ENCODE measurements at places on chromosomes 13 and 19. TPM values are rescaled to one million over a fixed set of nuclear protein-coding genes. Genes with fewer than 3 reads are reported as not detected.

DNA sequence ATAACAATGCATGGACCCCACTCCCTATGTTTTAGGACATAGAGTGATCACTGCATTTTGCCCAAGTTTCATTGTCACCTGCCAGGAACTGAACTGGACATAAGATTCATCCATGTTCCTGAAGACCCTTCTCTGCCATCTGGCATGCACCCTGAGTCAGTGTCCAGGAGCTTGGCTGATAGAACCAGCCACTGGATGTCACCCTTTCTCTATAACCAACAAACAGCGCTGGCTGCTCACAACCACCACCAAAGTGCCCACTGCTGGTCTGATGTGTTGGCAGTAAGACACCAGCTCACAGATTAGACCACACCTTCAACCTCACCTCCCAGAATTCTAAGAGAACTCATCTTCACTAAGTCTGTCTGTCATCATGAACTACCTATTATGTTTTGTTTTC is 333.4 kb downstream of the ITGBL1 start:
- H3K4me3 ChIP-seq: no peak overlapping the region
- H3K27me3 ChIP-seq: no peaks in the 10 kb centered on the region
- no peaks in the 10 kb centered on the region for H3K36me3 ChIP-seq
- DNase-seq: no peak
- no peaks in the 10 kb centered on the region for H3K4me1 ChIP-seq
- H3K27ac ChIP-seq: no peak overlapping the region

The LGALS7 gene
- not detected for total RNA-seq

DNA sequence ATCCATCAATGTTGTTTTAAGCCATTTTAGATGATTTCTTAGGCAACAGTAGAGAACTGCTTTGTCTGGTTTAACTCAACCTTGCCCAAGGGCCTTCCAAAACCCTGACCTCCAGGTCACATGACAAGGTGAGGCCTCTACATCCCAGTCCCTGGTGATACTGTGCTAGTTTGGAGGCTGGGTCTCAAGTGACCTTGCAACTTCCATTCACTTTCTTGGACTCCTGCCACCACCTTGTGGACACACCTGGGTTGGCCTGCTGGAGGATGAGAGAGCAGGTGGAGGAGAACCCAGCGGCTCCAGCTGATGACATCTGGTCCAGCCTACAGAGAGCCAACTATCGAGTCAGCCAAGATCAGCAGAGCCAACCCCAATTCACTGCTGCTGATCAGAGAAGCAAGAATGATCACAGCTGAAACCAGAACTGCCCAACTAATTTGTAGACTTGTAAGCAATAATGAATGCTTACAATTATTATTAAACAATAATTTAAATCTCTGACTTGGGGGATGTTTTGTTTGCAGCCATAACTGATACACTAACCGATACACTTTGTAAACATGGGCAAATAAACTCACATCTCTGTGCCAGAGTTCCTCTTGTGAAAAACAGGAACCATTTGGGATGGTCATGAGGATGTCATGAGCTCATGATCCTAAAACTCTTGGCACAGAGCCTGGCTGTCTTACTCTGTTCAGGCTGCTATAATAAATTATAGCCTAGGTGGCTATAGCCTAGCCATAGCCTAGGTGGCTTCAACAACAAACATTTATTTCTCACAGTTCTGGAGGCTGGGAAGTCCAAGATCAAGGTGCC is 11.5 kb downstream of the FAM187B start:
- no peaks in the 10 kb centered on the region for H3K36me3 ChIP-seq
- H3K4me3 ChIP-seq: no peak overlapping the region
- H3K27ac ChIP-seq: no peak overlapping the region
- DNase-seq: no peak
- H3K27me3 ChIP-seq: no peaks in the 10 kb centered on the region
- no peaks in the 10 kb centered on the region for H3K4me1 ChIP-seq

GRCh38 chr19:40907968-40908735 is 26.1 kb upstream of the CYP2A7 start:
- H3K4me3 ChIP-seq: no peak overlapping the region
- peak; percentile 22 for DNase-seq
- no peaks in the 10 kb centered on the region for H3K27me3 ChIP-seq
- H3K36me3 ChIP-seq: no peaks in the 10 kb centered on the region

The VSIG10L gene
- 1.8 TPM for total RNA-seq

DNA sequence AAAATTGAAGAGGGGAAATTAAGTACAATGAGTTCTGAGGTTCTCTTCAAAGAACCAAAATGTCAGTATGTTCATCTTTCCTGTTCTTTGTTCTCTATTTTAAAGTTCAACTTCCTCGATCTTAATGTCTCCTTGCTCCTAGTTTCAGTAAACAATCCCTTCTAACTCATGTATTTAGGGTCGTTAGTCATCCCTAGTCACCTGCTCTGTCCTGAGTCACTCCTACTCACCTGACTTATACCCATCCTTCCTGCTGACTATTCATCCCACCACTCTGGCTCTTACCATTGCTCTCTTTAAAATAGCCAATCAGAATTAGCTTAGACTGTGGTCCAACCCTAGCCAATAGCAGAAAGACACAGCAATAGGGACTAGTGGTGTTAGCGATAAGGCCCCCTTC is 24.3 kb downstream of the ZNF90 start:
- H3K4me1 ChIP-seq: no peaks in the 10 kb centered on the region
- no peaks in the 10 kb centered on the region for H3K36me3 ChIP-seq
- H3K4me3 ChIP-seq: no peak overlapping the region
- H3K27me3 ChIP-seq: no peaks in the 10 kb centered on the region
- DNase-seq: no peak

GRCh38 chr13:48961379-48961778 is 14.3 kb upstream of the FNDC3A start:
- no peaks in the 10 kb centered on the region for H3K4me1 ChIP-seq
- H3K36me3 ChIP-seq: no peaks in the 10 kb centered on the region
- no peak overlapping the region for H3K4me3 ChIP-seq
- no peak overlapping the region for H3K27ac ChIP-seq

The ZNF534 gene
- 0.33 TPM for total RNA-seq

DNA sequence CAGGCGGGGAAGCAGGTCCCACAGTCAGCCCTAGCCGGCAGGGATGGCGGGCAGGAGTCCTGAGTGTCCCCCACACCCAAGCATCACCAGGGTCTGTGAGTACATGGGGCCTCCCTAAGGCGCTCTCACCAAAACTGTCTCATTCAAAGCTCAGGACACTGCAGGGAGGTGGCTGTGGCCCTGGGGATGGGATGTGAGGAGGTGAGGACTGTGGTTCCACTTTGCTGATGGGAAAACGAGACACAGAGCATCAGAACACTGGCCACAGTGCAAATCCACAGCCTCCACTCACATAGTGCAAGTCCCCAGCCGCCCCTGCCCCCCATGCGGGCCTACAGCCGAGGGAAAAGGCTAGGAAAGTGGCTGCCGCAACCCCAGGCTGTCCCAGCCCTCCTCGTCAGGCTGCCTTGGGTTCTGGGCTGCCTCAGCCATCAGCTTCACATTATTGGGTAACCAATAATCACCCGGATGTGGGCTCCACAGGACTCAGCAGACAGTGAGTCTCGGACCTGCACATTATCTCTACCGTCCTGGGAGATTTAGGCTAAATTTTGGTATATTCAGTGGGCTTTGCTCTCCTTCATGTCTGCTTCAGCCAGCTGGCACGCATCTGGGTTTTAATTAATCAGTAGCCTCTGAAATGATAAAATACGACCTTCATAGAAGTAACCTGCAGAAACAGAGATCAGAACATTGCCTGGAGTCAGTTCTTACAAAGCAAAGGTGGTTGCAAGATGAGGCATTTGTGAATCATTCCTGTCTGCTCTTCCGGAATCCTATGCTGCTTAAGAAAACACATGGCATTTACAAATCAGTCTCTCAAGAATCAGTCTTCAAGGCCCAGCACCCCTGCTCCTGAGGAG is 77.0 kb downstream of the SOX1 start:
- no peaks in the 10 kb centered on the region for H3K36me3 ChIP-seq
- peak; percentile 41 for DNase-seq
- H3K4me1 ChIP-seq: no peaks in the 10 kb centered on the region
- H3K27ac ChIP-seq: no peak overlapping the region
- H3K4me3 ChIP-seq: no peak overlapping the region

The PSG4 gene
- total RNA-seq: 2.3 TPM

DNA sequence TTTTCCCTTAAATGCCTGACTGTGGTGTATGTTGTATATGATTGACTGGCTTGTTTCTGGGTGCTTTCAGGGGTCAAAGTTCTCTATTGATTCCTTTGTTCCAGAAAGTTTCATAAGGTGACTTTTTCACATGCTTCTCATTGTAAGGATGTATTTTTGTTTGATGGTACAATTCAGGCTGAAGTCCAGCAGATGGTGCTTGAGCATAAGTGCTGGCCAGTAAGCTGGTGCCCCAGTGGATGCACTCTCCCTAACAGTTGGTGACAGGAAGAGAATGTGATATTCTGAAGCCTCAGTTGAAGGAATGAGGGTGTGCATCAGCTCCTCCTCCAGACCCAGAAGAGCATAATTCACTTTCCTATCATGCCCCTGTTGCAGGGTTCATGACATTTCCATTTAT is 1941.6 kb upstream of the PRR20A start:
- H3K4me1 ChIP-seq: no peaks in the 10 kb centered on the region
- H3K27ac ChIP-seq: no peak overlapping the region
- H3K27me3 ChIP-seq: no peaks in the 10 kb centered on the region
- peaks cover 6% of the 10 kb centered on the region for H3K36me3 ChIP-seq
- no peak for DNase-seq

The IFI30 gene
- total RNA-seq: 50.1 TPM

The CYP2F1 gene
- not detected for total RNA-seq

- no peak overlapping the region for H3K4me3 ChIP-seq
- no peaks in the 10 kb centered on the region for H3K4me1 ChIP-seq
- no peaks in the 10 kb centered on the region for H3K27me3 ChIP-seq
- DNase-seq: no peak
- H3K36me3 ChIP-seq: no peaks in the 10 kb centered on the region
- H3K27ac ChIP-seq: no peak overlapping the region
These were observed 99.7 kb upstream of the MIR17HG start for GRCh38 chr13:91247768-91248167.

The ZNF805 gene
- total RNA-seq: 19.8 TPM

DNA sequence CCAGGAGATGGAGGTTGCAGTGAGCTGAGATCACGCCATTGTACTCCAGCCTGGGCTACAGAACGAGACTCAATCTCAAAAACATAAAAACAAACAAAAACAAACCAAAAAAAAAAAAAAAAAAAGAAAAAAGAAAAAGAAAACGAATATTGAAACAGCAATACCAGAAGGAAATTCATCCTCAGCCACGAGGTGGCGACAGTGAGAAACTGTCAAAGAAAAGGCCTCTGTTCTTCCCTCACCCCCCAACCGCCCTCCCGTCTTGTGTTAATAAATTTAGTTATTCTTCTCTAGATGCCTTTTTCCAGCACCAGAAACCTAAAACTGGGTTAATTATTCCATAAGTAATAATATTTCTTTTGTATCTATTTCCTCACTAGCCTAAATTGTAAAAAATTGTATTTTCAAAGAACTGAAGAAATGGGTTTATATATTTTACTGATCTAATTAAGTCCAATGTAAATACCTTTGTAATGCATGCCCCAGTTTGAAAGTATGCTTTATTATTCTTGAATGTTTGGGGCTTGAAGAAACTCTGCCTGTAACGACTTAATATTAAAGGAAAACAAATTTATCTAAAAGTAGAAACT is 38.6 kb downstream of the LIG4 start:
- no peaks in the 10 kb centered on the region for H3K4me1 ChIP-seq
- DNase-seq: no peak
- H3K27me3 ChIP-seq: no peaks in the 10 kb centered on the region
- H3K36me3 ChIP-seq: no peaks in the 10 kb centered on the region

The C2CD4C gene
- total RNA-seq: 2.6 TPM

- no peak overlapping the region for H3K27ac ChIP-seq
- H3K27me3 ChIP-seq: no peaks in the 10 kb centered on the region
- no peaks in the 10 kb centered on the region for H3K36me3 ChIP-seq
- no peak overlapping the region for H3K4me3 ChIP-seq
- H3K4me1 ChIP-seq: no peaks in the 10 kb centered on the region
These were observed 57.7 kb downstream of the ATP8A2 start for GRCh38 chr13:25429466-25429865.

- H3K27me3 ChIP-seq: no peaks in the 10 kb centered on the region
- no peaks in the 10 kb centered on the region for H3K36me3 ChIP-seq
- H3K4me1 ChIP-seq: peaks cover 3% of the 10 kb centered on the region
These were observed 20.5 kb downstream of the CYTH2 start for GRCh38 chr19:48489608-48490216.

DNA sequence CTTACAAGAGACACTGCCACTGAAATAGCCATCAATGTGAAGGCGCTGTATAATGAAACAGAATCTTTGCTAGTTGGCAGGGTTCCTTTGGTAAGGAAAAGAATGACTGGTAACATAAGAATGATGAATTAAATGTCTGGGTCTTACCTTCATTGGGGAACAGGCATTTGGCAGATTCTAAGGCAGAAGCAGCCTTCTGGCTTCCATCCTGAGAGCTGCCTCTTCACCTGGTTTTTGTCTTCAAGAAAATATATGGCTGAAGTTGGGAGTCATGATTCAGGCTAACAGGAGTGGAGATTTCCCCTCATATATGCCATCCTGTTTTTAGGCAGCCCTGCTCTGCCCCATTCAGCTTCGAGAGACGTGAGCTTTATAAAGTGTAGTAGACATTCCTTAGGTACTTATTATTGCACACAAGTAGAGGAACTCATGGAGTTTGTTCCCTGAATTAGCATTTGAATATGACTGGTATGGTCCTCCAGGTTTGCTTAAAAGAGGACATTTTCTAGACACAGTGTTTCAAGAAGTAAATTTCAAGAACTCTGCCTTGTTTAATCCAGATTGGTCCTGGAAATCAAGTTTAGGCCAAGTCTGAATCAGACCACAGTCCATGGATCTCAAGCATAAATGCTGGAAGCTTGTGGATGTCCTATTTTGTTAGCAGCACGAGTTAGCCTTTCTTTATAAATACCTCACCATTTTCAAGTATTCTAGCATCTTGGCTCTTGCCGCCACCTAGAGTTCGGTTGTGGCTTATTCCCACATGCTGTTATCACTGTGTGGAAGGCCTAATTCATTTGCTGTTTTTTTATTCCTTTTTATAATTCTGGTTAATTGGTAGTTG is 56.2 kb upstream of the AKAP11 start:
- no peak overlapping the region for H3K4me3 ChIP-seq
- peaks cover 3% of the 10 kb centered on the region for H3K36me3 ChIP-seq
- no peak overlapping the region for H3K27ac ChIP-seq
- no peak for DNase-seq
- H3K27me3 ChIP-seq: no peaks in the 10 kb centered on the region

DNA sequence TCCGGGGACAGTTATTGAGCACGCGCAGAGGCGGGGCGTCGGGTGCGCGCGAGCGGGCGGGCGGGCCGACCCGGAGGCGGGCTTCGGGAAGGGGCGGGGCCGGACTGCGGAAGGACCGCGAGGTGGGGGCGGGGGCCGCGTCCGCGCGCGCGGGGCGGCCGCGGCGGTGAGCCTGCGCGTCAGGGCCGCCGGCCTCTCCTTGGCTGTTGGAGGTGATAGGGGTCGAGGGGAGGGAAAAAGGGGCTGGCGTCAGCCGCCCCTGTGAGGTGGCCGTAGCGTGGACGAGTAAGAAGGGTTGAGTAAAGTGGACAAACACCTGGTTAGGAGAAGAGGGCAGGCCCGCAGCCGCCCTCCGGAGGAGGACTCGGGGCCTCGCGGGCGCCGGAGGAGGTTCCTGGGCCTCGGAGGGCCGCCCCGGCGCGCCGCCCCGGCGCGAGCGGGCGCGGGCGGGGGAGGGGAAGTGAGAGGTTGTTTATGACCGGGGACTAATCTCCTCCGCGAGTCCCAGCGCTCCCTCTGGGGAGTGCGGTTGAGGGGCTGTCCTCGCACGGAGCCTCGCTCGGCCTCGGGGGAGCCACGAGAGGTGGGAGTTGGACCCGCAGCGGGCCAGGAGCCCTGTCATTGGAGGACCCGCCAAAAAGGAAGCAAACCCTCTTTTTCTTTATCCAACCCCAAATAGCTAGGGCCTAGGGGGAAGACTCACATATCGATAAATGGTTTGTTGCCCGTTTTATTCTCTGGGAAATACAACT is 547 bp upstream of the INTS6 start:
- peak overlapping the region; percentile 65 for H3K4me3 ChIP-seq
- DNase-seq: peak; percentile 64
- no peaks in the 10 kb centered on the region for H3K4me1 ChIP-seq
- H3K36me3 ChIP-seq: peaks cover 4% of the 10 kb centered on the region
- H3K27ac ChIP-seq: peak overlapping the region; percentile 100
